HL-60 (cell line): ENCODE measurements at places on chromosomes 2 and 18.

DNA sequence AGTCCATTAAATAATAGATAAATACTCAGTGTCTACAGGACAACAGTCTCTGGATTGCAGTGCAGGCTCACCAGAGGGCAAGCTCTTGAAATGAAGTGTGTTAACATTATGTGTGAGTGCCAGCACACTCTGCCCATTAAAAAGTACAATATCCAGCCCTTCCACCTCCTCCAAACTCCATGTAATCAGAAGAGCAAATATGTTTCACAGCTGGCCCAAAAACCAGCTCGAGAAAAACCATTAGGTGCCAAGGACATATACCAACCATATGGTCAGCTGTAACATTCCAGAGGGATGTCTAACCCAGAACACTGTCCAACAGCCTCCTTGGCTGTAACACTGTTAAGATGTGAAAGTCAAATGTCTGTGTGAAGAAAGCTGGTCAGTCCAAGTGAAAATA is 112.2 kb downstream of the ZNF385B start:
- no peak for DNase-seq

DNA sequence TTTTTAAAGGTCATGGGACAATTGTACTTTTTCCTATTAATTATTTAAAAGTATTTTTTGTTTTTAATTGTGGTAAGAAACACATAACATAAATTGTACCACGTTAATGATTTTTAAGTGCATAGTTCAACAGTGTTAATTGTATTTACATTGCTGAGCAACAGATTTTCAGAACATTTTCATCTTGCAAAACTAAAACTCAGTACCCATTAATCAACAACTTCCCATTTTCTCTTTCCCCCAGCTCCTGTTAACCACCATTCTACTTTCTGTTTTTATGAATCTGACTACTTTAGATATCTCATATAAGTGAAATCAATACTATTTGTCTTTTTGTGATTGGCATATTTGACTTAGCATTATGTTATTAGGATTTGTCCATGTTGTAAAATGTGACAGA is 483.9 kb upstream of the ZNF804A start:
- DNase-seq: no peak

- no peak for DNase-seq
Measured at GRCh38 chr2:20584399-20585358, 66.2 kb downstream of the HS1BP3 start.

- DNase-seq: no peak
Measured at GRCh38 chr2:6650311-6650710, 215.4 kb downstream of the CMPK2 start.

DNA sequence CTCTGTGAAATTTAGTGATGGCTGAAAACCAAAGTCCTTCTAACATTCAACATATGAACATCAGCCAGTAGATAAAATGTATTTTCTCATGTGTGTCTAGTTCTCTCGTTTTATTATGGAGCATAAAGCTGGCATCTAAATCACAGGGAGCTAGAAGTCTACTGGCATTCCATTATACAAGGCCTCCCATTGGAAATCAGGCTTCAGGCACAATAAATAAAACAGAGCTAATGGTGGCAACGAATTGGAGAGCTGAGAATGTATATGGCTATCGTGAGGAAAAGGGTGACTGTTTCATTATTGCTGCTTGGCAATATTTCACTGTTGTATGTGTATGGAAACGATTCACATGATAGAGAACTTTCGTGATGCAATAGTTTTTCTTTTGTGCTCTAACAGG is 62.4 kb downstream of the SLC5A7 start:
- no peak for DNase-seq

- no peak for DNase-seq
Measured at GRCh38 chr2:50207881-50208280, 824.1 kb downstream of the NRXN1 start.

DNA sequence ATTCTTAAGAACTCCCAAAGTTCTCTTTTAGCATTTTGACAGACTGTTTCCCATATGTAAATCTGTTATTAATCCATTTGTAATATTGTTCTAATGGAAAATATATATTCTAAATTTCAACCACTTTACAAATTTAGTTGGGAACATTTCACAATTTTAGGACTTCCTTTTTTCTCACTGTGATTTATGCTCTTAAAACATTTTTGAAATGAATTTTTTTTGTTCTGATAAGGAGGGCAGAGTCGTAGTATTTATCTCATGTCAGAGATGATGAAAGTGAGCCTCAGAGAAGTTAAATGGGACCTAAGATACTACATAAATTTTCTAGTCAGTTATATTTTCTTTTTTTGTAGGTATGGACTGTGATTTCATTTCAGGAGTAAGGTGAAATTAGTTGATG is 26.6 kb downstream of the RASGRP3 start:
- DNase-seq: no peak

GRCh38 chr18:44880170-44880569 is 199.5 kb downstream of the SETBP1 start:
- no peak for DNase-seq

- DNase-seq: no peak
Measured at GRCh38 chr2:1222056-1222455, 191.2 kb upstream of the TPO start.

GRCh38 chr18:63909870-63910269 is 2.1 kb downstream of the SERPINB10 start:
- no peak for DNase-seq

DNA sequence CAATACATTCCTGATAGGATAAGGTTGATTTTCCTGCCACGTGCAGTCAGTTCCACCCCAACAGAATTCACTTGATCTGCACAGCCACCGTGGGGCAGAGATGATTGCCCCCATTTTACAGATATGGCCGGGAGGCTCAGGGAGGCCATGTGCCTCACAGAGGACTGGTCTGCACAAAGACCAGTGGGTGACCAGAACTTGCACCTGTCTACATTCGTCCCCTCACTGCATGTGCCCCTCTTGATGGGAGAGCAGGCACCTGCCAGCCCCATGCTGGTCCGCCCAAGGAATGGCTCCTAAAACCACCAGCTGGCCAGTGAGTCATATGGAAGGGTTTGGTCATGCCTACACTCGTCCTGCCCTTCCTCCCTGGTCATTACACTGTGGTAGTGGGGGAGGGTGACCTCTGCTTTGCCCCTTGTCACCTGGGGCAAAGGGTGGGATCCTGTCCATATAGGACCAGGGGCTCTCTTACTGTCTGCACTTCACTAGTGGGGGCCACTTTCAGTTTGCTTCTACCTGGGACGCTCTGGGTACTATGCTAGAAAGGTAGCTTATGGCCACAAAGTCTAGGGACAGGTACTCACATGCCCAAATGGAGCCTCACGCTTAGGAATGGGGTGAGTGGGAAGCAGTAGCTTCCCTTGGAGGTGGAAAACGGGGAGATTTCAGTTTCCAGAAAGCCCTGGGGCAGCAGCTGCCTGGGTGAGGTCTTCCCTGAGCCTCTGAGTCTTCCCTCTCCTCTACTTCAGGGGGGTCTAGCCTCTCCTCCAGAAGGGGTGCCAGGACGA is 14.7 kb downstream of the RRM2 start:
- no peak for DNase-seq

- DNase-seq: no peak
Measured at GRCh38 chr2:83844490-83844889, 614.6 kb downstream of the SUCLG1 start.

GRCh38 chr2:113183703-113184102 is 9.9 kb downstream of the PSD4 start:
- DNase-seq: no peak

- DNase-seq: no peak
Measured at GRCh38 chr2:219570924-219571310, 422 bp downstream of the OBSL1 start.

DNA sequence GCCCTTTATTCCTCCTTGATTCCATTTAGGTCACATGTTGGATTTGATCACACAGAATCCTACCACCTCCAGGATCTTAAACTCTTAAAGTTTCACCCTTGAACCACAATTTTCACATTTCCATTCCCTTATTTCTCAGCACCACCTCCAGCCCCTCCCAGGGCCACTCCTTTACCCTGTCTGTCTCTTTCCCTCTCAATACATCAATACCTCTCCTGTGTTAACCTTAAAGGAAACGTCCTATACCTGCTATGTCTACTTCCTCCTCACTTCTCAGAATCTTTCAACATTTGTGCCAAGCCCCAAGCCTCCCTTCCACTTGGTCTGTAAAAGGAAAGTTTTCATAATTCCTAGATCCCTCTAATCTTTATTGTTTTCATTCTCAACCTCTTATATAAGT is 158.8 kb downstream of the BAZ2B start:
- no peak for DNase-seq

DNA sequence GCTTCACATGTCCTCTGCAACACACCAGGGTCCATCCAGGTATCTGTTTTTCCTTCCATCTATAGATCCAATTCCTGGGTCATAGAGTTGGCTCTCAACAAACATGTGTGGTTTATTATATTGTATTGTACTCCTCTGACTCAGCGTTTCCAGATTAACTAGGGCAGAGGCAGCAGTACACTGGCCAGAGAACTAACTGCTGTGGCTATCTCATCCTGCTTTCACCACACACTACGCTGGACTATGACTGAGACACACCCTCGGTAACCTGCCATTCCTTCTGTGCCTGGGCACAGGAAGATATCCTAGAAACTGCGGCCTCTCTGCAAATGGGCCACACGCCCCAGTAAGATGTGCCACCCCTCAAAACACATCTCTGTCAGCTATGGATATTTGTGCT is 159.8 kb upstream of the STK17B start:
- no peak for DNase-seq

DNA sequence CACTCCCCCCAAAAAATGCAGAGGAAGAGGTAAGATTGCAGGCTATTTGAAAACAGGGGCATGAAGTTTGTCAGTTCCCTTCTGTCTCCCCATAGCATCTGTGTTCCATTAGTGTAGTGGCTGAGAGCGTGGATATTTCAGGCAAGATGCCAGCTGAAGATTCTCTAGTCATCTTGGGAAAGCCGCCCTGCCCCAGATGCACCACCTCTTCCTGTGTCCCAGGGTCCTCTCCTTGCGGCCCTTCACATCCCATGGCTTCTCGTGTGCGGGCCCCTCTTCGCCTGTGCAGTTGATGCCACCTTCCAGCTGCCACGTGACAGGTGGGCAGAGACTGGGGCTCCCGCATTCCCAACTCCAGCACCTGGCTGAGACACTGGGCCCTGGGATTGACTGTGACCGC is 16.1 kb downstream of the TMEM127 start:
- no peak for DNase-seq

DNA sequence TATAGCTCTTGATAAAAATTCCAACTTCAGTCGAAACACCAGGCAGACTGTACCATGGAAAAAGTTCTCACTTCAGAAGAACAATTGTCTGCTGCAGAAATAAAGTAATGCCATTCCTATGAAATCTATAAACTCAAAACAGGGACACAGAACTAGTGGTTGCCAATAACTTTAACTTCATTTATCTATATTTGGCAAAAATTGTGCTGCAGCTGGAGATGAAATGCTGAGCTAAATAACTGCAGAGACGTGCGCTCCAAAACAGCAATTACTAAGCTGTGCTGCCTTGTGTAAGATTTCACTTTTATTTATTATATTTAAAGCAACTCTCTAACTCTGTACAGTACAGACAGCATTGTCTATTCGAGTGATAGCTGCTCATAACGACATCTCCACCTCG is 540.1 kb upstream of the ID2 start:
- DNase-seq: no peak

DNA sequence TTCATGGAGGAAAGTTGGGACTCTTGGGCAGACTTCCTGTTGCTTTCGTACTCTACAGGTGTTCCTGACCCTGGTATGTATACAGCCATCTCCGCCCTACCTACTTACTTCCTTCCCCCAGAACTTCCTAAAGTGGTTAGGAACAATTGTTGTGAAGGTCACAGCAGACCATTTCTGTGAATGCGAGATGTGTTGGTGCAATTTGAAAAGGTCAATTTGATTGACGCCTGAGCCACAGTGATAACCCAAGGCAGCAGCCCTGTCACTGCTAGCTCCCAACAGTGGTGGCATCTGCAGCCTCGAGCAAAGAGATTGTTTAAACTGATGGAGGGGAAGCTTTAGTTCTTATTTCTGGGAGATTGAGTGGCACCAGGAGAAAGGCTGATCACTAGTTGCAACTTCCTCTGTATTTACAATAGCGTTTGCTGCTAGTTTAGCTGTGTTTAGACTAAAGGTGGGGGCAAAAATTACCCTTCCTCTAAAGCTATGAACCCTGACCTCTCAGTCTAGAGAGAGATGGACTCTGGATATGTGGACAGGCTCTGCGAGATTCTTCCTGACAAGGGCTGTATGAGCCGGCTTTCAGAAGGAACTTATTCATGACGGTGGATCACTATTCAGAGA is 78.3 kb upstream of the MAP4K3 start:
- DNase-seq: no peak

- no peak for DNase-seq
Measured at GRCh38 chr2:98311771-98312545, 34.3 kb upstream of the CNGA3 start.

DNA sequence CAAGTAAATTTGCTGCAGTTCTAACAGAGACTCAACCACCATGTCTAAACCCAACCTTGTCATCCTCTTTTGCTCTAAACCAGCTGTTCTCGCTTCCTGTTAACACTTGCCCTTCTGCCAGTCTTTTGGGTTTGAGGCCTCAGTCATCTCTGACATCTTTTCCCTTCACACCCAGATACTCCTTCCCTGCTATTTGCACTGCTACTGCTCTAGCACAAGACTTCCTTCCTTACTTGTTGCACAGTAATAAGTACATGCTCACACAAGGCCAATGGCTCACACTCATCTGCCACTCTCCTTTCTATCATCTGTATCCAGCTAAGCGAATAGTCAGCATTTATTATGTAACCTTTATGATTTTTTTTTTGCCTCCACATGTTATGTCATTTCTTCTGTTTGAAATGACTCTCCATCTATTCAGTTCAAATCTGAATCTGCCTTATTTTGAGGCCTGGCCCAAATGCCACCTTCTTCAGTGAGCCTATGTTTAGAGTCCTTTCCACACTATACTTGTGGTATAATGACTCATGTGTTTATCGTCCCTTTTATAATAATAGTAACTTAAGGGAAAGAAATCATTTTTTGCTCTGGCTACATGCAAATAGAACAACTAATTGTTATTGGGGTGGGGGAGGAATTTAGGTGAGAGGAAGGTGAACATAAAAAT is 22.5 kb upstream of the CDKL4 start:
- peak; percentile 7 for DNase-seq

DNA sequence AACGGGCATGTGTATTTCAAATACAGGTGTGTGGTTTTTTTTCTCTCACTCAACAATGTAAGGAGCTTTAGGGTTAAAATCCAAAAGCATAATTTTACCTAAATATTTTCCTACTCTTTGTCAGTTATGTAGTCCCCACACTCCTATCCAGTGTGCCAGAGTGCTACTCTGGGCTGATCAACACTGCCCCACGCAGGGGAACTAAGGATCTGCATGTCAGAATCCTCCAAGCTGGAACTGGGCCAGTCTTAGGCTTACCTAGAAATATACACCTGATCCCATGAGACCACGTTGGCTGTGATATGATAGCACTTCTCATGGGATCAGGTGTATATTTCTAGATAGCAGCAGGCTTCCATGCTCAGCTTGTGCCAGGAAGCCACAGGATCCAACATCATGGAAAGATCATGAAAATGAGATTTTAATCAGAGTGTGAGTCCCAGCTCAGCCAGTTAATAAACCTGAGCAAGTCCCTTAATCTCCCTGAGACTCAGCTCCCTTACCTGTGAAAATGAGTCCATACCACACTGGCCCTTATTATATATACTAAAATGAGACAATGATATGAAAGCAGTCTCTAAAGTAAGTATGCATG is 29.7 kb downstream of the CCDC141 start:
- peak; percentile 29 for DNase-seq
